ENCODE measurements at places on chromosomes 2 and 18.

- no peak for DNase-seq
Measured at GRCh38 chr18:23982155-23983079, 32.1 kb upstream of the TTC39C start.

GRCh38 chr2:231379266-231380215 is 16.0 kb upstream of the B3GNT7 start:
- DNase-seq = no peak

- DNase-seq = no peak
Measured at GRCh38 chr18:25737710-25738311, 352.6 kb downstream of the SS18 start.

DNA sequence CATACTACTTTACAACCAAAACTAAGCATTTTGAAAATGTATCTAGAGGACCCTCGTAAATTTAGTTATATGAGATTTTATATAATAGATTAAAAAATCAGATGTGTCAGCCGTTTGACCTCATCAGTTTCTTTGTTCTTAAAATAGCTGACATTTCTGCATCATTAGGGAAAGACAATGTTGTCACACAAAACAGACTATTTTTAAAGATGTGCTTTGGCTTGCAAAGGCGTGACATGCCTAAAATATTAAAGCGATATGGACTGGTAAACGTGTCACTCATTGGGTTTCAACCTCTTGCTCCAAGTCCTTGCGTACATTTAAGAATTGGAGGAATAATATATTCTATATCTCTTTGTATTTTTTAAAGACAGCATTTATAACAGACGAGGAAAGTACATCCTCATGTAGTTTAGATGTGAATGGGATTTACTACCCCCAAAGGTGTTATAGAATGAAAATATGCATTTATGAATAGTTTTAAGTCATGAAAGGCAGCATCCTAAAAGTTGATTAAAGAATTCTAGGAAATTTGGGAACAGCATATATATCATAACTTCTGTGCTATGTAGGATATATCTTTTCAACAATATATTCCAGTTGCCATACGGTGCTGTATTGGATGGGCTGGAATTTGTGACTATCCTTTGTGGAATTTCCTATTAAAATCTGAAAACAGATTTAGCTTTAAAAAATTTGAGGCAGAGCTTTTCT is 3.8 kb downstream of the MYL12A start:
- no peak for DNase-seq

DNA sequence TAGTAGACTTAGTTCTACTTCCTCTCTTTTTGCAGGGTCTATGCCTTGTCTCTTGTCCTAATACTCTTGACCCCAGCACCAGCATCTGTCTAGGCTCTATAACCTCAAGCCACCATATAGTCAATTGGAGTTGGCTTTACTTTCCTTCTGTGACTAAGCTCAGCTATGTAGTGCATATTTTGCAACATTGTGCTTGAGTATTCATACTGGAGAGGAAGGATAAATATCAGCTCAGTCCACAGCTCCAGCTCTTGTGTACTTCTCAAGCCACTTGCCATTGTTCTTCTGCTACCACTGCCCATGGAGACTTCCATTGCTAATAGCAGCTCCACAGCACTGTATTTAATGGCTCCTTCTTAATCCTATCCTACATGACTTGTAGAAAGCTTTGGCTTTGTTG is 35.5 kb upstream of the CD28 start:
- no peak for DNase-seq

DNA sequence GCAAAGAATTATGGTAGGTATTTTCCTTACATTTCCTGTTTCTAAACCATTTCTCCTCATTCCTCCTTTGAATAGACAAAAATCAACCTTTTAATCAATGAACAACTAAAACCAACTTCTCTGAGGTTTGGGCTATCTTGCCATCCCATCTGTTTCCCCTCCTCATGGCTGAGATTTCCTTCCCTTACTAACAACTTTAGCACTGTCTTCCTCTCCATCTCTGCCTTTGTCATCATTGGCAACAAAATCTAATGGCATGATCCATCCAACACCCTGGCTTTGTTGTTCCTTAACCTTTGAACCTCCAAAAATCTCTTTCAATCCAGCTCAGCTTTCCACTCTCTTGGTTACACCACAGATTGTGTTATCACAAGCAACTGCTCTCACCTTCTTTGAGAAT is 95.3 kb upstream of the FAM136A start:
- DNase-seq = no peak

- DNase-seq = no peak
Measured at GRCh38 chr2:165369898-165370296, 99.6 kb upstream of the CSRNP3 start.

DNA sequence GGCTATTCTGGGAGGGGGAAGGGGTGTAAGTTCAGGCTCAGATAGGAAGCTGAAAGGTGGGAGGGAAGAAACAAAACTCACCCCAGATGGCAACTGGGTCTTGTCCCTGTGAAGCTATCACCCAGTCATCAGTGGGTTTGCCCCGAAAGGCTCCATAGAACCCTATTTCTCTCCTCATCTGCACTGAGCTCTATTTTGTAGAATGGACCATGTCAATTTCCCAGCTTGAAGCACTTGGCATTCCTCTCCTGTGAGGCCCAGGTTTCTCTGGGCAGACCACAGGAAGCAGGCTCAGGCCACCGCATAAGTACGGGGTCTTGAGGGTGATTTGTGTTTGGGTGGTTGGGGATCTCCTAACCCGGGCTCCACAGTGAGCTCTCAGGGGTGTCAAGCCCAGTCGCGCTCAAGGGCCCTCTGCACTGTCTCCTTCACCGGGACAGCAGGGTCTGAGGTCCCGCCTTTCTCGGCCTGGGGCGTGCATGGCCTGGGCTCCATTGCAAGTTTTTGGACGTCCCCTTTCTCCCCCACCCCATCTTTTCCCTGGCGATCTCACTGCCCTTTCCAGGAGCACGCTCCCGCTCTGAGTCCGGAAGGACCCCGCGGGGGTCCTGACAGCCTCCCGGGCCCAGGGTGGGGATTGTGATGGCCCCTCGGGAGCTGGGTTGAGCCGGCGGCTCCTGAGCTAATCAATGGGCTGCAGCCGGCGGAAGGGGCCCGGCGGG is 27.3 kb upstream of the NOTO start:
- DNase-seq = no peak

DNA sequence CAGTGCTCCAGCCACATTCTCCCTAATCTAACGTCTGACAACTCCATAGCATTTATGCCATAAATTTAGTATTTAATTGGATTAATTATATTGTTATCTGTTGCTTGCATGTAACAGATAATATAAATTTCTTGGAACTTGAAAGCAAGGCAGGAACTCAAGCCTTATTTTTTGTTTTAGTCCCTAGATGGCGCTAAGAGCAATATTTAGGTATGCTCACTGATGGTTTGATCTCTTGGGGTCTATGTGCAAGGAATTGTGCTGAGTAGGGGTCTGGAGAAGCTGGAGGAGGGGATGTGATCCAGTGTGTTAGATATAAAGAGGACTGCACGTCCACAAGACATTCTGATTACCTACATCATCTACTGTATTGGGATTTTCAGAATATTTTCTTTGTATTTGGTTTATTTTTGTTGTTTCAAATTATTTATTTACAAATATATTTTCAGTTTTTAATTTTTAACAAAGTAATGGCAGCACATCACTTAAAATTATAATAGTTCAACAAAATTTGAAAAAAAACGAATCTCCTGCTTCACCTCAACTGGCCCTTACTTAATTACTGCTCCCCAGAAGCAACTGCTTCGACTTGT is 32.8 kb downstream of the KATNAL2 start:
- no peak for DNase-seq

DNA sequence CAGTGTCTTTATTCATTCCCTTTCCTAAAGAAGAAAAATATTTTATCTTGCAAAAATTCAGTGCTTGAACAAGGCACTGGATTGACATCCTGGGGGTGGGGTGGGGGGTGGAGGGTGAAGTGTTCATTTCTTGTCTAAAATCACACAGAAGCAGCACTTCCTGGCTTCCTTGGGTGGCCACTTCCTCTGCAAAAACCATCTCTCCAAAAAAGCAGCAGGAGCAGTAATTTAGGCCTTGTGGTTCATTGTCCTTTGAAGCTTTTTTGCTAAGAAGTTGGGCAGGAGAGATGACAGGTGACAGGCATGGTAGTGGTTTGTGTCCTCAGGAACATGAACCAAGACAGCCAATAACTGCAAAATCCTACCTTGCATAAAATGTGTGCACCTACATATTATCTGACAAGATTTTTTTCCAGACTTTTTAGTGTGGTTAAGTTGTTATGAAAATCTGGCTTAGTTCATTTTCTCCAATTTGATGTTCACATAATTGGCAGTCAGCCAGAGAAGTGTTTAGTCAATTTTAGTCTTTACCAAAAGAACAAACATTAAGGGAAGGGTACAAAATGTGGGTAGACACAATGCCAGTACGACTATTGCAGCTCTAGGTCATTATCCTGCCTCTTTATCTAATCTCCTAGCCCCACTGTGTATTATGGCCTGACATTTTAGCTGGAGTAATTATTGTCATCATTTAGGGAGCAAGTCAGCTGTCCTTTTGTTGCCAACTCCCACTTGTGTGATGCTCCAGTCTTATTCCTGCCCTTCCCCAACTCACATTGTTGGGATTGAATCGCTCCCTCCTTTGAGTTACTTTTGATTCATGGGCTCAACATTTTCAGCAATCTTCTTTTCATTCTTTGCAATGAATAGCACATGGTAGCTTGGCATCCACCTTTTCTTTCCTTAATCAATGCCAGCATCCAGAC is 177.2 kb downstream of the MYO3B start:
- no peak for DNase-seq

DNA sequence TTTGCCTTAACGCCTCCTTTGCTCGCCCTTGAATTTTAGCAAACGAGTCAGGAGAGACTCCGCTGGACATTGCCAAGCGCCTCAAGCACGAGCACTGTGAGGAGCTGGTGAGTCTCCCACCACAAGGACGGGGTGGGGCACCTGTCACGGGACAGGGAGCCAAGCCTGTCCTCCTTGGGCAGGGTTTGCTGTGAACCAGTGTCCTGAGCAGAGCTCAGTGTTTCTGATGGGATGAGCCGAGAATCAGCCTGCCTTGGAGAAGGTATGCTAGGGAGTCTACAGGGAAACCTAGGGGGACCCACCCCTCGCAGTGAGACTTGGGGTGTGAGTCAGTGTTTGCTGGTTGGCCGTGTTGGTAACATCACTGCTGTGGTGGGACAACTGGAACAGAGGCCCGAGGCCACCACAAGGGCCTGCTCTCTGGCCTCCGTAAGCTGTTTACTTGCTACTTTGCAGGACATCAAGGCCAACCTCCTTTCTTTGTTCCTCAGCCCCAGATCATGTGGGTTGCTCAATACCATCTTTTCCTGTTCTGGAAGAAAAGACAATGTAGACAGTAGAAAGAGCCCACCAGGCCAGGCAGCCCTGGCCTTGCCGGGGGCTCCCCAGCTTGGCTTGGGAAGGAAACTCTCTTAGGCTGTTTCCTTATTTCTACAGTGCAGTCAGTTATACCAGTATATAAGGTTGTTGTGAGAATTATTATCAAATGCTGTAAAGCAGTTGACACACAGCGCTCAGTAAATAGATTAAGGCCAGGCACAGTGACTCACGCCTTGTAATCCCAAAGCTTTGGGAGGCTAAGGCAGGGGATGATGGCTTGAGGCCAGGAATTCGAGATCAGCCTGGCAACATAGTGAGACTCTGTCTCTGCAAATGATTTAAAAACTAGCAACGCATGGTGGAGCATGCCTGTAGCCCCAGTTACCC is 42.4 kb downstream of the ITGB1BP1 start:
- DNase-seq = no peak

GRCh38 chr2:128633501-128633900 is 314.8 kb upstream of the HS6ST1 start:
- no peak for DNase-seq

DNA sequence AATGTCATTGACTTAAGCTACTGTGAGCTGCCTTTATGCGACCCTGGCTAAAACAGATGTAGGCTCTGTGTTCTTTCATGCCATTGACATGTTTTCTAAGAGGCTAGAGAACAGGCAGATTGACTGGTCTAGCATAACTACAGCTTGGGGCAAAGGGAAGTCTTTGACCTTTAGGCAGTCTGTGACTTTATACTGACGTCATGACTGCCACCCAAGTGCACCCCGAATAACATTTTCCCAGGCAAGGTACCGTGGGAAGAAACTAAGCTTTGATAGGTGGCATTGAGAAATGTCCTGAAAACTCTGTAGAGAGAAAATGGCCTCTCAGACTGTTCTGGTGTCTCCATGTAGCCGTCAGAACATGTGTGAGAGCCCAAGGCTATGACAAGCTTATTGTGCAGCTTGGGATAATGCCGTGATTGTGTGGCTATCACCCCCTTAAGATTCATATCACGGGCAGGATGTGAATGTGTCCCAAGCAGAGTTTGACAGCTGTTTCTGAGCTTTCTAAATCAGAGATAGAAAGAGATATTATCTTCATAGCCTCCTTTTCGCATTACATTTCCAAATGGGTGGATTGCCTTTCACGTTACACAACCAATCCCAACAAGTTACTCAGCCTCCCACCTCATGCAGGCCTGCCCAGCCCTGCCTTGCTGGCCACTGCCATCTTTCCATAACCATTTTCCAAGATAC is 672.2 kb upstream of the ACVR2A start:
- DNase-seq = no peak

GRCh38 chr18:32956591-32957315 is 183.9 kb upstream of the KLHL14 start:
- DNase-seq = no peak

DNA sequence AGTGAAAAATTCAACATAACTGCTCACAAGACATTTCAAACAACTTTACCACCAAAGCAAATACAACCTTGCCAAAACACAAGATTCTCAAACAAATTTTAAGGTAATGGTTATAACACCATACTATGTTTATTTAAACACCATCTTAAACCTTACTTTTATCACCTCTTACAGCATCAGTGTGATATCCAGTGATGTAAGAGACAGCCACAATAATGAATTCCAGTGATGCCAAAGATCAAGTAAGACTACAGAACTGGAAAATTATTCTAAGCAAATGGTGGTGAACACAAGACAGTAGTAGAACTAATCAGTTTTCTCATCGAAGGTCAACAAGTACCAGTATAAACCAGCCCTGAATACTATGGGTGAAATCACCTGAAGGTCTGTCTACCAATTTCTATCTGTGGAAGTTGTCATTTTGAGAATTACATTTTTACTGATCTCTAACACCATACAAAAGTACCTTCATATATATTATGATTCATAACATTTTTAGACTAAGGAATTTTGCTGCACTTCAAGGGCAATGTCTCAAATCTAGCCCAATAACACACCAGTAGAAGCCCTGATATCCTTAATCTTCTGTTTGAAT is 146.2 kb downstream of the RBMS1 start:
- DNase-seq = no peak

- DNase-seq = no peak
Measured at GRCh38 chr2:2846332-2847208, 515.5 kb upstream of the MYT1L start.

- no peak for DNase-seq
Measured at GRCh38 chr2:160970052-160970965, 189.9 kb upstream of the TANK start.

- no peak for DNase-seq
Measured at GRCh38 chr2:230614913-230615332, 97.7 kb upstream of the CAB39 start.

GRCh38 chr18:54679318-54680149 is 88.5 kb downstream of the DYNAP start:
- no peak for DNase-seq

GRCh38 chr2:224816816-224817215 is 100.7 kb upstream of the CCDC195 start:
- no peak for DNase-seq

GRCh38 chr2:42914314-42914713 is 121.9 kb upstream of the HAAO start:
- DNase-seq = no peak

All from T-helper 22 cell (primary cell).